Naive thymus-derived CD8-positive, alpha-beta T cell (primary cell): ENCODE measurements at places on chromosomes 12 and 14. TPM values are rescaled to one million over a fixed set of nuclear protein-coding genes. Genes with fewer than 3 reads are reported as not detected.
A peak's percentile ranks its signal among the peaks of the same experiment; 100 is the strongest.

GRIN2B gene
- not detected for total RNA-seq

MGAT4C gene
- total RNA-seq = not detected

ERBB3 gene
- 26.0 TPM for total RNA-seq

SOAT2 gene
- 0.80 TPM for total RNA-seq

CLMN gene
- 2.2 TPM for total RNA-seq

DNA sequence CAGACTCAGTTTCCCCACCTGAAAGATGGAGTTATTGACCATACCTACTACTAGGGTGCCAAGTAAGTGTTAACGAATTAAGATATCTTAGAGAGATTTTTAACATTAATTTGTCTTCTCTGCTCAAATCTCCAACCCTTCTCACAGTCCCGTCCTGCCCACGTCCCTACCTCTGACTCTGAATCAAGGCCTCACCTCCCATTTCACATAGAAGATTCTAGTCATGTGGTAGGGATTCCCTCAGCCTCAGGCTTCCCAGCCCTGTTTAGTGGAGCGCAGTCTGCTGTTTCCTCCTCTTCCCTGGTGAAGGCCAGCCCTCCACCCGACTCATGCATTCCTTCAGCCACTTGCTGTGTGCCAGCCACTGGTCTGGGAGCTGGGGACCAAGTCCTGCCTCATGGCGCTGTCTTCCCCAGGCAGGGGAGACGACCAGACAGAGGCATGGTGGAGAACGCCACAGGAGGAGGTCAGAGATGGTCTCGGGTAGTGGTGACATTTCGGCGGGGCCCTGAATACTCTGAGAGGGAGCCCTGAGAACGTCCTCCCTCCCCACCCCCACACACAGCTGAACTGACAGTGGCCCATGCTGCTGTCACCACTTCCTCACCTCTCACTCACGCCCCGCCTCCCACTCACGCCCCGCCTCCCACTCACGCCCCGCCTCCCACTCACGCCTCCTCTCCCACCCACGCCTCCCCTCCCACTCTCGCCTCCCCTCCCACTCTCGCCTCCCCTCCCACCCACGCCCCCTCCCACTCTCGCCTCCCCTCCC is 38.8 kb downstream of the TMEM63C start:
- DNase-seq = no peak

GRCh38 chr12:5442251-5443006 is 10.5 kb downstream of the NTF3 start:
- DNase-seq = no peak

DNA sequence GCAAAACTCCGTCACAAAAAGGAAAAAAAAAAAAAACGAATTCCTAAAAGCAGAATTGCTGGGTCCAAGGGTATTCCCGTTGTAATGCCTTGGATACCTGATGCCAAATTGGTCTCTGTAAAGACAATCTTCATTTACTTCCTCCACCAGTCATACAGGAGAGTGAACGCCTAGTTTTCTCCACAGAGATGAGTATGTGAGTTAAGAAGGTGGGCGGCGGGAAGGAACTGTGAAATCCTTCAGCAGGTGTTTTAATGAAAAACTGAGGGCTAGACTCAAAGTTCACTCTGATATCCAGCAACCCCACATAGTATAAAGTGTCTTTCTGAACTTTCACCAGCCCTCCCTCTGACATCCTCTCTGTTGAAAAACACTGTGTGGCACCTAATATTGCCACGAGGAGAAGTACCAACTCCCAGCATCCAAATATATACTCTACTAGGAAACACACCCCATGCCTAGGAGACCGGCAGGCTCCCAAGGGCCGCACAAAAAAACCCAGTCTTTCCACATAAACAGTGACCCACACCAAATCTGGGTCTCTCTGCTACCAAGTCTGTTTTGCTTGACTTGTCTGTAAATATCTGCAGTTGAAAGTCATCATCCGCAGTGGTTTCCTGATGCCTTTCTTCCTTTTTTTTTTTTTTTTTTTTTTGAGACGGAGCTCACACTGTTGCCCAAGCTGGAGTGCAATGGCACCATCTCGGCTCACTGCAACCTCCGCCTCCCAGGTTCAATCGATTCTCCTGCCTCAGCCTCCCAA is 30.3 kb upstream of the FOXN3 start:
- no peak for DNase-seq

GRCh38 chr12:70971001-70971794 is 50.7 kb upstream of the PTPRR start:
- DNase-seq = no peak

DNA sequence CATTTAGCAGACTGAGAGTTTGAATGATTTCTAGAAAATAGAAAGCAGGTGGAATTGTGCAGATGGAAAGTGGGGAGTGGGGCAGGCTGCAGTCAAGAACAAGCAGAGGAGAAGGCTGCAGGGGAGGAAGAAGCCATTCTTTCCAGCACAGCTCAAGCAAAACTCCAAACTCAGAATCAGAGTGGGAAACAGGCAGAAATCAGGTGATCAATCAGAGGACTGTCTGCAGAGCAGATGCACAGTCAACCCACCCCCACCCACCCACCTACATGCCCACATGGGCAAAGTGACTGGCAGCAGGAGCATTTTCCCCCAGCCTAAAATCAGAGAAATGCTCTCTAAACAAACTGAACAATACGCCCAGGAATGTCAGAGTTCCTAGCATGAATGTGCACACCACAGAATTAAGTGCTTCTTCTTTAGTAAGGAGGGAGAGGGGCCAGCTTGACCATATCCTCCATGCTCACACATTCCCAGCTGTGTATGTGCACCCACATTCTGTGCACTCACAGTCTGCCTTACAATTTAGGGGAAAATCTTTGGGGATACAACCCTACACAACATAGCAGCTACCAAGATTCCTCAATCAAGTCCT is 194.1 kb upstream of the PLEKHA5 start:
- DNase-seq = no peak

GRCh38 chr14:50762001-50762930 is 68.7 kb downstream of the NIN start:
- no peak for DNase-seq

DNA sequence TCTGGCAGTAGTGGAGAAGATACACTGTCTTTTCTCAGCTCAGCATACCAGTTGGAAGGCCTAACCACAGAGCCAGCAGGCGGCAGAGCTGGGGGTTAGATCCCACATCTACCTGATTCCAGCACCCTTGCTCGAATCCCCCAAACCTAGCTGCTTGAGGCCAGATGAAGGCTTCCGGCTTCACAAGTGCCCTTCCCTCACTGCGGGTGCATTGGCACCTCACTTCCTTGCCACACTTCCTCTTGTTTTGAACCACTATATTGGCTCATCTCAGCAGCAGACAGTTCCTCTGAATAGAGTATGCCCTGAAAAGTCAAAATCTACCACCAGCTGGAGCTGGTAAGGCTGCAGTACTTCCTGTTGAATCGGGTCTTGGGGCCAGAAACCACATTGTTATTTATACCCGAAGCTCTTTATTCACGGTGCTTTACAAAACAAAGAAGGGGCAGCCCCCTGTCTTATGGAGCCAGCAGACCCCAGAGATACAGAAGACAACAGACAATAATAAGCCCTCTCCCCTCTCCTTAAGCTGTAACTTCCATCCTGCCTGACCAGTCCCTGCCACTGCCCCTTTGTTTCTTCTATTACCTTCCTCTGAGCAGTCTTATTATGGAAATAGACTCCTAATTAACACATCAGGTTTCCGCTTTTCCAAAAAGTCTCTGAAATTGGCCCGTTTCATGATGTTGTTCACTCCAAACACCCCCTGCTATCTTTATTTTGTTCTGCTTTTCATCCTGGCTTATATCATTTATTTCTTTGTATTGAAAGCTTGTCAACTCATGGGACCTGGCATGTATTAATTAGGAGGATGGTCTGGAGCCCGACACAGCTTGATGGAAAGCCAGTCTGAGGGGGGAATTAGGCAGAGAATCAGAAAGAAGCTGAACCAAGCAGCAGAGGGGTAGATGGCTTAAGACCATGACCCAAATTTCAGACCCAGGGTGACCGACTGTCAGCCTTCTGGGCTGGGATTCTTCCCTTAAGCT is 233.5 kb downstream of the EFCAB11 start:
- DNase-seq = peak; percentile 85

- DNase-seq = no peak
These were observed 500.8 kb upstream of the GARIN6 start for GRCh38 chr12:99146730-99147129.

GRCh38 chr12:55448825-55449224 is 4.9 kb downstream of the OR6C2 start:
- no peak for DNase-seq

DNA sequence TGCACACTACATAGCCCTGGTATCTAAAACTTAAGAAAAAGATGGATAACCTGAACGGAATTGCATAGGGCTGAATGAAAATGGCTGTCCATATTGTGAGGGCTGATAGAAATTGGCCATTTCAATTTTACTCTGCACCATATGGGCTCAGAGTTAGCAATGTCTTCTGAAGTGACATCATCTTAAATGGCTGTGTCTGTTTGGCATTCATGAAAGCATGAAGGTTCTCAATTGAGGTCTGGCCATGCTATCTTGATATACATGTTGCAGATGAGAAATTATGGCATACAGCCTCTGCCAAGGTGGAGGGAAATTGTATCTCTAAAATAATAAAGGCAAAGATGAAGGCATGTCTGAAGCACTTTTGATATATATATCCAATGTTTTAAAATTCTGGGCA is 226.0 kb upstream of the PDE3A start:
- DNase-seq = no peak

DNA sequence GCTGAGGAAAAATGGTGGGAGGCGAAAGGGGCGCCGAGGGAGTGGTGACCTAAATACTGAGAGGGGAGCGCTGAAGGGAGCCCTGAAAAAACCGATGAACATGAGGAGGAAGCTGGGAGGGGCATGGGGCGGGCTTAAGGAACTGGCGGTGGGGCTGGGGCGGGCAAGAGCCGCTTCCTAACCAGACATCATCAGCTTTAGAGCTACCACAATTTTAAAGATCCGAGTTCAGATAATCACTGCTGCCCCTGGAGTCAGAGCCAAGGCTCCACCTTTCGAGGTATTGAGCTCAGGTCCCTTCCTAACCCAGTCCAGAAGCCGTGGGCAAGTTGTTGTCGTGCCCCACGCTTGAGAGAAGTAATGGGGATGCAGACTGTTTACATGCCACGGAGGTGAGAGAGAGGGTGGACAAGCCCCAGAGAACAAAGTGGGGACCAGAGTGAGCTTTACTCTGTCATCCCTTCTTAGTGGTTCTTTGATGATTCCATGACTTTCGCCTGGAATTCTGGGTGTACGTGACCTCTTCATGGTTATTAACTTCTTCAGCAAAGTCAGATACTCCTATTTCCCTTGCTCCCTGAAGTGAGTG is 393 bp downstream of the ORMDL2 start:
- no peak for DNase-seq

DNA sequence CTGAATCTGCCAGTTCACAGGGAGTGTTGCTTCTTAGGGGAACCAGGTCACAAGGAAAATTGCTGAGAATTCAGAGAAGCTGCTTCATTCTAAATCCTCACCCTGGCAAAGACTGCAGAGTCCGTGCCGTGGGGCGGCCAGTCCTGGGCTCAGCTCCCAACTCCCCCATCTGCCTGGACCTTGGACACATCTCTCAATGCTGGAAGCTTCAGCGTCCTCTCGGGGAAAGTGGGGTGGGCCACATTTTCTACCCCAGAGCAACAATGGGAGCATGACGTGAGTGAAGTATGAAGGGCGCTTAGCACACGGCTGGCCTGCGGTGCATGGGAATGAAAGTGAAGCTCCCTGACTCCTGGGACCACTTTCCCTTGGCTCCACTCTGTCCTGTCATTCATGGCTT is 31.2 kb downstream of the HVCN1 start:
- DNase-seq = no peak
